ENCODE measurements at places on chromosomes 4 and X. TPM values are rescaled to one million over a fixed set of nuclear protein-coding genes. Genes with fewer than 3 reads are reported as not detected.

GYG2 gene
- 2.9 TPM for polyA plus RNA-seq

CCNB3 gene
- 0.41 TPM for polyA plus RNA-seq

MYOZ2 gene
- 0.77 TPM for polyA plus RNA-seq

AVPR2 gene
- 22.1 TPM for polyA plus RNA-seq

DNA sequence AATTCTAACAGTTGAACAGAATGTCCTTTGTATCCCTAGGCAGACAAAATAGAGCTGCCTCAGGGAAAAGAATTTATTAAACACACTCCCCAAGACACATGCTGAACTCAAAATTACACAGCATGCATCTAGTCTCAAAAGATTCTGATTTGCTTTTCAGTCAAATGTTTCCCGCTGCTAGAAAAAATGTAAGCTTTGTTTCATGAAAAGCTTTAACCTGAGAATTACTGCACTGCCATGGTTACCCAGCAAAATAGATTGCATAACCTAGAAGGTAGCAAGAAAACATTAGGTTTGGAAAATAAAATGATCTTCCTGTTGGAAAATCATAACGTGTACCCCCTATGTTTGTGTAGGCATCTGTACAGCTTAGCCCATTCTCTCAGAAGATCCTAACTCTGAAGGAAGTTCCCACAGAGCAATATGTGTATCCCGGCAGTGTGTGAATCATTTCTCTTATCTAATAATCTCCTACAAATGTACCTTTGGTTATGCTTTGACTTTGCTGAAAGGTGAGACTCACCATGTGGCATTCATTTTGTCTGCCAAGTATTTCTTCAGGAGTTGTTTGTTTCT is 646.9 kb downstream of the STPG2 start:
- no peak for DNase-seq

DNA sequence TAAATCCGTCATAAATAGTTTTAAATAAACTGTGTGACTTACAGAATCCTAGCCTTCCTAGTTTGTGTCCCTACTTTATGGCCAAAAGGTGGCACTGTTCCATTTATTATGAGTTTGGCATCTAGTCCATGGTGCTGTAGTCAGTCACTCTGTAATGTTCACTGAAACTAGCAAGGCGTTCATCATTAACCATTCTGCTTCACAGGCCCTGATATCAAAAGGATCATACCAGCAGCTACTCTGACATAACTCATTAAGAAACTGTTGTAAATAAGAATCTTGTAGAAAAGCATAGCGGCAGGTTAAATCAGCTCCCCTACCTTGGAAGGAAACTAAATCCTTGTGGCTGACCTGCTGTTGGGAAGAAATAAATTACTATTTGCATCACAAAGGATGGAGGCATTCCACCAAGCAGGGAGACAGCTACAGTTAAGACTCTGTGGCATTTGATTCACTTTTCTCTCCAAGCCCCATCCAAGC is 919.6 kb upstream of the DIAPH2 start:
- DNase-seq = no peak

GRCh38 chr4:76723373-76723772 is 174.6 kb downstream of the SOWAHB start:
- no peak for DNase-seq

TCEAL3 gene
- polyA plus RNA-seq = 70.1 TPM

HELT gene
- polyA plus RNA-seq = 0.37 TPM

GRCh38 chrX:108516184-108516583 is 76.5 kb downstream of the COL4A5 start:
- DNase-seq = no peak

DNA sequence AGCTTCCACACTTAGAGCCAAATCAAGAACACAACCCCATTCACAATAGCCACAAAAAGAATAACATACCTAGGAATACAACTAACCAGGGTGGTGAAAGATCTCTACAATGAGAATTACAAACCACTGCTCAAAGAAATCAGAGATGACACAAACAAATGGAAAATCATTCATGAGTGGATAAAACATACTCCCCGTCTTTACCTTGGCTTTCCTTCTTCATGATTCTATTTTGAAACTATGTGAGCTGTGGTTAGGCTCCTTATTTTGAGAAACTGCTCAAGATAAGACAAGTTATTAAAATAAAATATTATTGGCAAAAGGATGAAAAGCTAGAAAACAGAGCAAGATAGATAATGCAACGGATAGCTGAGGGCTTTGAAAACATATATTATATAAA is 598.1 kb upstream of the FAT1 start:
- no peak for DNase-seq

DNA sequence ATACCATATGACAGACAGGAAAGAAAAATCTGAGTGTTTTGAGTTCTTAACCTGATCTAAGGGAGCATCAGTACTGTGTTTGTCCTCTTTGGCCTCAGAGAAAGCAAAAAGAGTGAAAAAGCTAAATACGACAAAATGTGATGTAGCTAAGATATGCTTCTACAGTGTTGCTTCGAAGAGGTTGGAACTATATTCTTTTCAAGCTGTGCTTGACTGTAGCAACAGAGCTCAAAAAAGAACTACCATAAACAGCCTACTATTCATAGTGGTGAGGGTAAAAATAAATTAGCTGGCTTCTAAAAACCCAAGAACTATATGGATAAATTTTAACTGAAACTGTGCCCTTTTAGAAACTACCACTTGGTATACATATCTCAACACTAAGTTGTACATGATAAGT is 881.8 kb upstream of the PCDH10 start:
- no peak for DNase-seq
